ENCODE measurements at places on chromosomes 16 and 17.

- peak; percentile 43 for DNase-seq
Observed at GRCh38 chr17:73657473-73658116, 13.3 kb upstream of the SDK2 start.

DNA sequence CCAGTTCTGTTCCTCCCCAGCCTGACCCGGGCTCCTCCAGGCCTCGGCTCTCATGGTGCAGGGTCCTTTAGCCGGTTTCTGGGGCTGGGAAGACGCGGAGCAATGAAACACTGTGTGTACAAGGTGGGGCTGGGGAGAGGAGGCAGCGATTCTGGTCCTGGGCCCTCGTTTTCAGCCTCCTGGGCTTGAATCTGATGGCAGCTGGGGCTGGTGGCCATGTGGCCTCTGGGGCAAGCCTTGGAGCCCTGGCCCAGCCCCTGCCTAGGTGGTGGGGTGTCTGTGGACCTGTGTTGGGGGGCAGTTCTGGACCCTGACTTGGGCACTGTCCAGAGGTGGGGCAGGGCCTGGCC lies 4.1 kb downstream of the FOXJ1 start:
- no peak for DNase-seq

DNA sequence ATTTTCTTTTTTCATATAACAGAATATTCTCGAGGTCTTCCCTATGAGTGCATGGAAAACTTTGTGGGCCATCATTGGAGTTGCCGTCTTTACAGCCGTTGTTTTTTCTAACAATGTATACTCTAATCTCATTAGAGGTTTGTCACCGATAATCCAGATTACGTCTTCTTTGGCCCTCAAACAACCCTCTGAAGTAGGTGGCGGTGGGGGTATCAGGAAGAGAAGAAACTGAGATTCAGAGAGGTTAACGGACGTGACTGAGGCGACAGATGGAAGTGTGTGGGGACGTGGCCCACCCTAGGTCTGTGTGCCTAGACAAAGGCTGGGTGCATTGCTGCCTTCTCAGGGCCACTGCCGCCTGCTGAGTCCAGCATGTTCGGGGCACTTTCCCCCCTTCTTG lies 63.7 kb downstream of the RPTOR start:
- no peak for DNase-seq

- DNase-seq = no peak
Observed at GRCh38 chr16:81607006-81607405, 162.4 kb downstream of the CMIP start.

DNA sequence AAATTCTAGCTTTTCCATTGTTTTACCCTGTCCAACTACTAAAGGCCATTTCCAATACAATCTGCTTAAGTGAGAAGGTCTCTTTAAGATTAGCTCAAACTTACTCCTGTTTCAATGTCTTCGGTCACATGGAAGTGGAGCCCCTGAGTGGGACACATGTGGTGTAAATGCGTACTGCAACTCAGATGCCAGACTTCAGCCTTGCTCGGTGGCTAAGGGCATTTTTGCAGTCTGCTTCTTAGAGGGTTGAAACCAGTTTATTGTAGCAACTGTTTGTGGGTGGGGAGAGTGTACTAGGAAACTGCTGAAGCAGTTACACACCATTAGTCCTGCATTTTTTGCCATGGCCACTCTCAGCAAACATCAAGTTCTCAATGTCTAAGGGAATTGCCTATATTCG lies 140.6 kb downstream of the PARN start:
- DNase-seq = no peak

DNA sequence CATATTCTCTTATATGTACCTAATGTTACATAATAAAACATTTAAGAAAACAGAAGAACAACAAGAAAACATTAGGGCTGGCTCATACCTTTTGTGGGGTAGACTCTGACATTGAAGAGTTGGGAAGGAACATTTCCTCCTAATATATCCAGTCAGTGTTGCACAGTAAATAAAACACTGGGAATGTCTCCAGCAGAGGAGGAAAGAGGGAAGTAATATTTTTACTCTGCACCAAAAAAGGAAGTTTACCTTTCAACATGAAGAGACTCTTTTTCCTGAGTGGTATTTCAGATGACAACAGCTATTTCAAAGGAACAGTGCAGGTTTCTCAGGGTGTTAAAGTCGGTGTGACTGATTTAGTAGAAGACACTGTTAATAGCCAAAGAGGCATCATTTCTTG lies 31.9 kb downstream of the EPN2 start:
- DNase-seq = no peak

DNA sequence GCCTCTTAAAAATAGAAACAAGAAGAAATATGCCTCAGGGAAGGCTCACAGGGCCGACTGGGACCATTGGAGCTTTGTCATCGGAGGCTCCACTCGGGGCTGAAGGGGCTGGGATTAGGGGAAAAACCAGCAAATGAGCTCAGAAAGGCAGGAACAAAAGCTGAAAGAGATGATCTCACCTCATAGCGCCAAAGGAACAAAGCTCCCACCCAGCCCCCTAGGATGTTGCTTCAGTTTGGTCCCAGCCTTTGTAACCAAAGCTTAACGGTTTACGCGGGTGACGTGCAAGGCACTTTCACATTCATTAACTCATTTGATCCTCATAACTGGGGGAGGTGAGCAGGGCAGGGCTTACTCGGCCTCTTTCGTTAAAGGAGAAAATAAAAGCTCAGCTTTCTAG lies 168.5 kb upstream of the DYNLRB2 start:
- DNase-seq = no peak

GRCh38 chr17:1059131-1059795 lies 62.3 kb downstream of the TIMM22 start:
- no peak for DNase-seq

DNA sequence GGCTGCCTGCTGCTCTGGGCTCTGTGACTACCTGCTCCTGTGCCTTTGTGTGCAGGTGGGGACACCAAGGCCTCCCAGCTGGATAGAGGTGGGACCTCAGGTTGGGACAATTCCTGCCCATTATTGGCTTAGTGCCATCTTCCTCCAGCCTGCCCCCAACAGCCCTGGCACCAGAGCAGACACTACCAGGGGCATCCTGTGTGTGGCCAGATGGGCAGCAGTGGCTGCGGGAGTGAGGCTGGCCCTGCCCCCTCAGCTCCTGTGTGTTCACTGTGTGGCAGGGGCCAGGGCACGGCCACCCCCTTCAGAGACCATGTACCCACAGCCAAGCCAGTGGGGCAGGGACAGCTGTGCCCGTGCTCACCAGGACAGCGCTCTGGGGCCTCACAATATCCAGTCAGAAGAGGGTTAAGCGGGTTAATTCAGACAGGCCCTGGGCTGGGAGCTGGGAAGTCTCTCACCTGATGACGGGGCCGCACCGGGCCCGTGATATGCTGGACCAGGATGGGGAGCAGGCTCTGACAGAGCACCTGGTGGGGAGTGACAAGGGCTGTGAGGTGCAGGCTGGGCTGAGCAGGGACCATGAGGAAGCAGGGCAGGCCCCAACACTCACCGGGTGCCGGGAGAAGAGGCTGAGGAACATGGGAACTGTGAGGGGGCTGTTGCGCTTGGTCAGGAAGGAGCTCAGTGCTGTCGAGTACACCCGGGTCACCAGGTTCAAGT lies 13.0 kb downstream of the MYBBP1A start:
- DNase-seq = no peak
